Posterior vena cava (tissue), 2 donors: ENCODE measurements at places on chromosomes 12 and 14. TPM values are rescaled to one million over a fixed set of nuclear protein-coding genes. Genes with fewer than 3 reads are reported as not detected.

DNA sequence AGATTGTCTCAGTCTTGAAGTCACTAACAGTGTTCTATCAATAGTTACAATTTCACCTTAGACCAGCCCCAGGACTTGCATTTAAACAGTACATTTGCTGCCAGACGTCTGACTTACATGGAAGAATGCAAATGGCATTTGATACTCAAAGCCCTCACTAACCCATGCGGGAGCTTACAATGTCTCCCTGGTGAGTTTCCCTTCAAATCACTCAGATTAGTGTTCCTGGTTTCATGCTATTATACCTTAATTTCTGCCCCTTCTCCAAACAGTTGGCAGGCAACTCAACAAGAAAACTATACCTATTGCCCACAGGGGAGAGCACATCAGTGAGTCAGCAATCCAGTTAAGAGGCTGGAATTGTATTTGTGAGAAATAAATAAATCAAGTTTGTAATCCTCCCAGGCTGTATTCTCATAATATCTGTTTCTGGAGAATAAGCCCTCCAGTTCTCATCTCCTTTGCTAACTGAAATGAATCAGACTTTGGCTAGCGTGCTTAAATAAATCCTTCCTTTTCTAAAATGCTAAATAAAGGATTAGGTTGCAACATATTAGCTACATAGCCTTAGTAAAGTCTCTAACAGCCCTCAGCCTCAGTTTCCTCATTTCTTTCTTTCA lies 23.7 kb downstream of the GSTZ1 start:
- no peak for DNase-seq

DNA sequence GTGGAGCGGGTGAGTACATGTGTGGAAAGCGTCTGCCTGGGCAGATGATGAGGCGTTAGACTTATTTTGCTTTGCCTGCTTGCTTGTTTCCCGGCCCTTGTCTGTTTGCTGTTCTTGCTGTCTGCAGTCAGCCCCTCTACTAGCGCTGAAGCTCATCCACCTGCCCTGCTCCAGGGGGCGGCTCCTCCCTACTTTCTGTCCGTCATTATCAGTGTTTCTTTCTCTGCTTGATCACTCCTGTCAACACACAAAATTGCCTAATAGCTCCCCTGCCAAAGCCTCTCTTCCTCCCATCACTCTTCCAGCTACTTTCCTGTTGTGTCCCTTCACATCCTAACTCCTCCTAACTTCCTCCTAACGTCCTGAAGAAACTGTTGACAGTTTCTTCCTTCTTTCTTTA lies 34.9 kb upstream of the GALNT8 start:
- DNase-seq, result no peak

Gene PKP2
- 3.6 TPM for total RNA-seq

- DNase-seq, result no peak
These were observed 244.7 kb upstream of the KRR1 start for GRCh38 chr12:75756111-75756510.

DNA sequence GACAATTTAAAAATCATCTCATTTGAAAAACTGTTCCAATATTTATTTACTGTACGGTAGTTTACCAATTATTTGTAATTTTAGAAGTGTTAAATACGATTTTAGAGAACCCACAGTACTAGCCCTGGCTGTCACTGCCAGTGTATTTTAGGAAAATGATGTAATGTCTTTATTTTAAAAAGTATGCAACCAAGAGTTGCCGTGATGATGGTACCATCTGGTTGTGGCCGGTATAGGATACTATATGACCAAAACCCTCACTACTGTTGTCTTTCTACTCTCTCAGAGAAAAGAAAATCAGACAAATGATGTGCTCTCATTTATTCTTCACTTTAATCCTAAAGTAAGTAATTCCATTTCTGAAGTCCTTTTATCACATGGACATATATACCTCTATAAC lies 395.0 kb downstream of the FOXG1 start:
- DNase-seq, result no peak

DNA sequence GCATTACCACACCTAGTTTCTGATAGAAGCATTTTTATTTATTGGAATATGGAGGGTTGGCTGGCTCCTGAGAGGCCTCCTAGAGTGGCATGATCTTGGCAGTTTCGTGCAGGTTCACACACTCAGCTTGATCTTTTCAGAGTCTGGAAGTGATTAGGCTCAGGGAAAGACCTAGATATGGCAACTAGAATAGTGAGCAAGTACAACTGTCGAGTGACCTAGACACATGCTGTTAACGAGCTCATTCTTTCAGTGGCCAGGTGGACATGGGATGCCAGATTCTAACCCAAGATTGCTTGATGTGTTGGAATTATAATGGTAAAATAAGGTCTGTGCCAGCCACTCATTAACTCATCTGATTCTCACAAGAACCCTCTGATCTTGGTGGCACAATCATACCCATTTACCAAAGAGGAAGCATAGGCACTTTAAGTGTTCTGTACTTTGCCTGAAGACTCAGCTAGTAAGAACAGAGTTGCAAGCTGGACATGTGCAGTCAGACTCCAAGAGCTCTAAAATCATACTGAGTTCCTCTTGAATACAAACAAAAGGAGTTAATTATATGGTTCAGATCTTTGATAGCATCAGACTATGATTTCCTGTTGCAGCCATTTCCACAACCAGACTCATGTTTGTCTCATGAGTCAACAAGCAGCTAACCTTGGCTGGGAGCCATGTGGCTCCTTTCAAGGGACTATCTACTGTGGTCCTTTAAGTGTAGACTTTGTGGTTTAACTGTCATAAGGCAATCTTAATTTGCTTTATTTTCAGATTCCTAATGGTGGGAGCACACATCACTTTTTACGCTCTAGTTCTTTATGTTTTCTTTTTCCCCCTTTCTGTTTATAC lies 144.2 kb downstream of the PLEKHA5 start:
- peak; percentile 86 for DNase-seq

DNA sequence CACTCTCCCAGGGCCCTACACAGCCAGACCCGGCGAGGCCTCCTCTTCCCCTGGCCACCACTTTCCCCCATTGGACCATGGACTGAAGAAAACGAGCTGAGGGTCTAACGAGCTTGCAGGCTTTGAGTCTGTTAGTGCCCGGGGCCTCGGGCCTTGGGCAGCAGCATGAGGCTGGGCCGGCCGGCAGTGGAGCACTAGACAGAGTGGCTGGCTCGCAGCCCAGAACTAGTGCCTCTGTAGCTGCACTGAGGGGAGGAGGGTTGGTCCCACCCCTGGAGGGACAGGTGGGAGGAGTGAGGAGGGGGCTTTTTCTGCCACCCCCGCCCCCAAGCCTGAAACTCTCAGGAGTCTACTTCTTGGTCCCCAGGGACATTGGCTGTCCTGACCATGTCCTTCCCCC lies 38.7 kb downstream of the SLC6A12 start:
- DNase-seq, result no peak

DNA sequence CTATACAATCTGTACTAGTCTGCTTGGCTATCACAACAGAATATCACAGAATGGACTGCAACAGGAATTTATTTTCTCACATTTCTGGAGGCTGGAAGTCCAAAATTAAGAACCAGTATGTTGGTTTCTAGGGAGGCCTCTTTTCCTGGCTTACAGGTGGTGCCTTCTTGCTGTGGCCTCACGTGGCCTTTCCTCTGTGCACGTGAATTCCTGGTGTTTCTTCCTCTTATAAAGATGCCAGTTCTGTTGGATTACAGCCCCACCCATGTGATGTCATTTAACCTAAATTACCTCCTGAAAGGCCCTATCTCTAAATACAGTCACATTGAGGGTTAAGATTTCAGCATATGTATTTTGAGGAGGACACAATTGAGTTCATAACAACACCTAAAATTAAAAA lies 32.1 kb upstream of the C2CD5 start:
- no peak for DNase-seq

Gene TSPAN8
- total RNA-seq, result 10.8 TPM

Gene TSPAN19
- total RNA-seq, result not detected

- DNase-seq, result no peak
These were observed 59.8 kb upstream of the MDM1 start for GRCh38 chr12:68391937-68392336.

DNA sequence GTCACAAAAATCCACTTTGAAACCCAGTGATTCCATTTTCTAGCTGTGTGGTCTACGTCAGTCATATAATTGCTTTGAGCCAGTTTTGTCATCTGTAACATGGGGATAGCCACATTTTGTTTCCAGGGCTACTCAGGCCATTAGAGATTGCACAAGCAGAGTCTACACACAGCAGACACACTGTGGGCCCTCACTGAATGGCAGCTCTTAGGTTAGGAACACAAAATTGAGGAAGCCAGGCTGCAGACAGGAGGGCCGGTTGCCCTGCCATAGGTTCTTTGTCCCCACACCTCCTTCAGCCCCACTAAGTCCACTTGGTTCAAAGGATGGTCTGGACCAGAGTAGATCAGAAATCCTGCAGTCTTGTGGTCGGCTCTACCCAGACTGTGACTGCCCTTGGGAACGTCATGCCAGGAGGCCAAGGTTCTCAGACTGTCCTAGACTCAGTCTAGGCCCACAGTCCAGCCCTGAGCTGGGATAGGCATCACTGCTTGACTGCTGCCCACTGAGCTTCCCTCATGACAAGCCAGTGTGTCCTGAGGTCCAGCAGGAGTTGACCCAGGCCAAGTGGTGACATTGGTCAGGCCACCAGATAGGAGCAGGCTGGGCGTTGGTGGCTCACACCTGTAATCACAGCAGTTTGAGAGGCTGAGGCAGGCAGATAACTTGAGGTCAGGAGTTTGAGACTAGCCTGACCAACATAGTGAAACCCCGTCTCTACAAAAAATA lies 3.8 kb upstream of the MYH7 start:
- peak; percentile 56 for DNase-seq

DNA sequence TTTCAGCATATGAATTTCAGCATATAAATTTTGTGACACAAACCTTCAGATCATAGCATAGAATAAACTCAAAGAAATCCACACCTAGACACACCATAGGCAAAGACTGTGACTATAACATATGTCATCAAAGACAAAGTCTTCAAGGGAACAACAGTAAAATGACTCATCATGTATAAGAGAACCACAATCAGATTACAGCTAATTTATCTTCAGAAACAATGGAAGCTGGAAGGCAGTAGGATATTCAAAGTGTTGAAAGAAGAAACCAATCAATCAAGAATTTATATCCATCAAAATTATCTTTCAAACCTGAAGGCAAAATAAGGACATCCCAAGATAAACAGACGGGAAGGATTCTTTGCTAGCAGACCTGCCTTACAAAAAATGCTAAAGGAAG lies 29.0 kb downstream of the DLK1 start:
- DNase-seq, result no peak

GRCh38 chr12:89732522-89732921 lies 23.9 kb upstream of the ATP2B1 start:
- no peak for DNase-seq

Gene PTCSC3
- total RNA-seq, result not detected
